Right lobe of liver (tissue), 6 donors: ENCODE measurements at places on chromosomes 1 and 21. TPM values are rescaled to one million over a fixed set of nuclear protein-coding genes. Genes with fewer than 3 reads are reported as not detected.

DNA sequence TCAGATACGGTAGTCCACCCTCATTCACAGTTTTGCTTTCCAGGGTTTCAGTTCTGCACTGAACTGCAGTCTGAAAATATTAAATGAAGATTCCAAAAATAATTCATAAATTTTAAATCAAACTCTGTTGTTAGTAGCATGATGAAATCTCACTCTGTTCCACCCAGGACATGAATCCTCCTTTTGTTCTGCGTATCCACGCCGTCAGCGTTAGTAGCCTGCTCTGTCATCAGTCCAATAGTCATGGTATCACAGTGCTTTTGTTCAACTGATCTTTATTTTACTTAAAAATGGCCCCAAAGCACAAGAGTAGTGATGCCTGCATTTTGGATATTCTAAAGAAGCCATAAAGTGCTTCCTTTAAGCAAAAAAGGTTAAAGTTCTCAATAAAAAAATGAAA is 23.9 kb downstream of the CHD1L start:
- no peaks in the 10 kb centered on the region for H3K27me3 ChIP-seq
- no peaks in the 10 kb centered on the region for H3K36me3 ChIP-seq
- H3K27ac ChIP-seq = no peak overlapping the region
- no peak for DNase-seq

GRCh38 chr1:156863631-156864030 is 3.0 kb downstream of the NTRK1 start:
- H3K4me1 ChIP-seq = no peaks in the 10 kb centered on the region
- no peaks in the 10 kb centered on the region for H3K36me3 ChIP-seq
- H3K27me3 ChIP-seq = peaks cover 13% of the 10 kb centered on the region
- H3K4me3 ChIP-seq = no peak overlapping the region
- no peak for DNase-seq

SIPA1L2 gene
- total RNA-seq = 22.8 TPM

GRCh38 chr1:79745929-79746328 is 739.4 kb upstream of the ADGRL4 start:
- H3K36me3 ChIP-seq = no peaks in the 10 kb centered on the region
- no peak overlapping the region for H3K4me3 ChIP-seq
- no peak overlapping the region for H3K27ac ChIP-seq
- no peaks in the 10 kb centered on the region for H3K27me3 ChIP-seq
- H3K4me1 ChIP-seq = no peaks in the 10 kb centered on the region
- DNase-seq = no peak

DNA sequence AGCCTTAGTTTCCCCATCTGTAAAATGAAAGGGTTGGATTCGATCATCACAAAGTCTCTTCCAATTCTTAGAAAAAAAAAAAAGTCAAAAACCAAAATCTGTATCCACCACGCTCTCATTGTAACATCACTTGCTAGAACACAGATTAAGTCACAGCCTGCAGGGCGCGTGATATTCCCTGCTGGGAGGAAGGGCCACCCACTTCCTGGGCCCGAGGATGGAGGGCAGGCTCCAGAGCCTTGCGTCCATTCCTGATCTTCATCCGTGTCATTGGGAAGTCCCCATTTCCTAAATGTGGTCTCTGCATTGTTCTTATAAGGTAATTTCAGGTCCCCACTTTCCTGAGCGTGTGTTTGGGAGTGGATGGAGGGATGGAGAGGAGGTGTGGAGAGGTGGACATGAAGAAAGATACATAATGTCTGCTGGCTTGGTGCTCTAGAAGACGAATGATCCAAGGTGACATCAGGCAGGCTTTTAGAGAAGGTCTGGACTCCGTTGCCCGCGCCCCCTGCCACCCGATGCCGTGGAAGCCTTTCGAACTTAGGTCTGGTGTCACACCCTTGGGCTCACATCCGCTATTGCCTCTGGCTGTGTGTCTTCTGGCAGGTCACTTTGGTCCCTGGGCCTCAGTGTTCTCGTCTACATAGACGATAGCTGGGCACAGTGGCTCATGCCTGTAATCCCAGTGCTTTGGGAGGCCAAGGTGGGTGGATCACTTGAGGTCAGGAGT is 56.1 kb downstream of the ATP5PO start:
- H3K27ac ChIP-seq = no peak overlapping the region
- H3K27me3 ChIP-seq = no peaks in the 10 kb centered on the region
- no peak overlapping the region for H3K4me3 ChIP-seq
- H3K4me1 ChIP-seq = no peaks in the 10 kb centered on the region
- DNase-seq = no peak

LGALS8 gene
- total RNA-seq = 36.5 TPM

DNA sequence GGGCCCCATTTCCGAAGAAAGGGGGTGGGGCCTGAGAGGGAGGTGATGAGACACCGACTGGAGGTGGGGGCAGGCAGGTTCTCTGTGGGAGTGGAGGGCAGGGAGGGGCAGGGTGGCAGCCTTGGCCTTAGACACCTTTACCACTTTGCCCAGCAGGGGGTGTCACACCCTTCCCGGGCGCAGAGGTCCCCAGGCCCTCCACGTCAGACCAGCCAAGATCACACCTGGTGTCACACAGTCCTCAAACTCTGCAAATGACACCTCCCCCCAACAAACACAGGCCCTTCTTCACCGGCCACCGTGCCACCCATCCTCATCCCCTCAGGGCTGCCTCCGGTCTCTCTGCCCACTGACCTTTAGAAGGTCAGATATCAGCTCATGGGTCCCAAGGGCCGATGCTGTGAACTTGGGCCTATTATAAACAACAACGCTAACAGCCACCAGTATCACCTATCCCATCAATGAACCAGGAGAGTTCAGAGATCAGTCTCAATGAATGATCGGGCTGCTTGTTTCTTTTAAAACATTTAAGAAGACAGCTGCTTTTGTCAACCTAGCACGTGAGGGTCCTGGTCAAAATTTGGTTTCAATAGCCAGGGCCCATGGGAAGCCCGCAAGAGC is 103.9 kb downstream of the CASZ1 start:
- no peaks in the 10 kb centered on the region for H3K27me3 ChIP-seq
- no peaks in the 10 kb centered on the region for H3K36me3 ChIP-seq
- no peak overlapping the region for H3K4me3 ChIP-seq
- DNase-seq = no peak

VSIG8 gene
- not detected for total RNA-seq

DNA sequence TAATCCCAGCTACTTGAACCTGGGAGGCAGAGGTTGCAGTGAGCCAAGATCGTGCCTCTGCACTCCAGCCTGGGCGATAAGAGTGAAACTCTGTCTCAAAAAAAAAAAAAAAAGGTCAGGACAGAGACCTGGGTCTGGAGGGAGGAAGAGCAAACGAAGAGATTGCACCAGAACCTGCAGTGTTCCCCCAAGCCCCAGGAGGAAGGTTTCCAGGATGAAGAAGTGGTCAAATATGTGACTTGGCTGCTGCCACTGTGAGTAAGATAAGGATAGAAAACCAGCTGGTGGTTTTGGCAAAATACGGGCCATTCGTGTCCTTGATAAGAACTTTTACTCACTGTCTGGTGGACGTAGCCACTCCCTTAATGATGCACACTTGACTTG is 42.2 kb downstream of the CLDN14 start:
- H3K36me3 ChIP-seq = no peaks in the 10 kb centered on the region
- no peaks in the 10 kb centered on the region for H3K4me1 ChIP-seq
- H3K27me3 ChIP-seq = no peaks in the 10 kb centered on the region
- no peak overlapping the region for H3K27ac ChIP-seq
- no peak for DNase-seq

LCE1E gene
- not detected for total RNA-seq

DNA sequence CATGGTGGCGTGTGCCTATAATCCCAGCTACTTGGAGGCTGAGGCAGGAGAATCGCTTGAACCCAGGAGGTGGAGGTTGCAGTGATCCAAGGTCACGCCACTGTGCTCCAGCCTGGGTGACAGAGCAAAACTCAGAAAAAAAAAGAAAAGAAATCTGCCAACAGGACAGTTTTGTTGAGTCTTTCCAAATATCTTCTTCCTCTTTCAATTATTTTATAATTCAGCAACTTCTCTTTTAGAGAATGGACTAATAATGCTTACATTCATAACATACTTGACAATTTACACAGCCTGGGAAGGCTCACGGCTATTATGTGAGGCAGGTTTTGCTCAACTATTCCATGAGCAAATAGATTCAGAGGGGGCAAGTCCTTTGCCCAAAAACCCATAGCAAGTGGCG is 18.1 kb downstream of the CNR2 start:
- no peaks in the 10 kb centered on the region for H3K36me3 ChIP-seq
- H3K4me3 ChIP-seq = no peak overlapping the region
- no peak overlapping the region for H3K27ac ChIP-seq
- no peaks in the 10 kb centered on the region for H3K27me3 ChIP-seq
- DNase-seq = no peak
- no peaks in the 10 kb centered on the region for H3K4me1 ChIP-seq

GRCh38 chr1:151494741-151495281 is 16.4 kb upstream of the CGN start:
- H3K4me3 ChIP-seq = no peak overlapping the region
- no peaks in the 10 kb centered on the region for H3K36me3 ChIP-seq
- H3K27me3 ChIP-seq = no peaks in the 10 kb centered on the region

DNA sequence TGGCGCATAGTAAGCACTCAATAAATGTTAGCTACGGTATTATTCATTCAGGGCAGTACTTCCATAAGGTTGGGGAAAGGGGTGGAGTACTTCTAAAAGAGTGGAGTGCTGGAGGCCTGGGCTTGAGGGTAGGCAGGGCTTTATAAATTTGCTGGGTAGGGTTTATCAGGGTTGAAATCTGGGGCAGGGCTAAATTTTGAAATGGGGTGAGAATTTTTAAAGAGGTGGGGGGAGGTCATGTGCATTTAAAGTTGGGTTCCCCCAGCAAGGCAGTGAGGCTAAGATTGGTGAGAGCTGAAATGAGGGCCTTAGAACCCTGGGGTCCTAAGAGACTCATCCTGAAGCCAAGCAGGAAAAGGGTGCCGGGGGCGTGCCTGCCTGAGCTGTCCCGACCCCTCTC is 10.0 kb downstream of the CATSPER4 start:
- no peaks in the 10 kb centered on the region for H3K36me3 ChIP-seq
- H3K27ac ChIP-seq = no peak overlapping the region
- no peak overlapping the region for H3K4me3 ChIP-seq
- H3K27me3 ChIP-seq = no peaks in the 10 kb centered on the region

AGMAT gene
- total RNA-seq = 79.9 TPM

DNA sequence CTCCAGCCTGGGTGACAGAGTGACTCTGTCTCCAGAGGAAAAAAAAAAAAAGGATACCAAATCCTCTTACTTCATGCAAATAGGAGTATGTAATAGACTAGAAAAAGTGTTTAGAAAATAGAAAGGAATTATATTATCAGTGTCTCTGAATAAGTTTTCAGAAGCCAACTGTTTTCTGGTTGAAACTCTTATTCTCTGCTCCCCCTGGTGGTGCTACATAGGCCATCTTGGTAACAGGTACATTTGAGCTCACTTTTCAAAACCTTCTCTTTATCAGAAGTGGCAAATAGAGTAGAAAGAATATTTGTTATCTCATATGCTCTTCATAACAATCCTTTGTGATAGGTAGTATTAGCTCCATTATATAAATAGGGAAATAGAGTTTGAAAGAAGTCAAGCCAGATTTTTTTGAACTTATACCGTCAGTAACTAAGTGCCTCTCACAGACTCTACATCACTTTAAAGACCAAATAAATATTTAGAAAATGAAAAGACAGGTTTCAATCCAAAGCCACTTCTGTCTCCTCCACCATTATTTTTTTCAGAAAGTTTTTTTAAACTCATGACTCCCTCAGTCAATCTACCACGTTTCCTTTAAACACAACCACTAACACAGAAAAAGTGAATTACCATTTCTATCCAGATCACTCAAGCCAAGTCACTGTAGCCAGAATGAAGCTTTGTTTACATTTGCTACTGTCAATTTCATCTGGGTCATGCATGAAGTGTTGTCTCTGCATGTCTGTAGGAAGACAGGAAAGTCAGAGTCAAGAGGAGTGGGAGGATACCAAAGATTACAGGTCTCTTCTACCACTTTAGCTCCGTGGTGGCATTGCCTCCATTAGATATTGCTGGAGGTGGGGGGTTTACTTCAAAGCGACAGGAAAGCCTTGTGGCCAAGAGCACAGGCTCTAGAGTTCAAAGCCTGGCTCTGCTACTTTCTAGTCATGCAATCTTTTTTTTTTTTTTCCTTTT is 45.6 kb downstream of the IL23R start:
- DNase-seq = no peak
- no peaks in the 10 kb centered on the region for H3K36me3 ChIP-seq
- no peaks in the 10 kb centered on the region for H3K4me1 ChIP-seq
- H3K27me3 ChIP-seq = no peaks in the 10 kb centered on the region
- no peak overlapping the region for H3K4me3 ChIP-seq
- H3K27ac ChIP-seq = no peak overlapping the region

- no peak overlapping the region for H3K27ac ChIP-seq
- DNase-seq = no peak
- H3K27me3 ChIP-seq = no peaks in the 10 kb centered on the region
- no peaks in the 10 kb centered on the region for H3K4me1 ChIP-seq
- H3K36me3 ChIP-seq = no peaks in the 10 kb centered on the region
Measured at GRCh38 chr21:29406385-29406784, 107.7 kb downstream of the BACH1 start.

- peak overlapping the region; percentile 78 for H3K27ac ChIP-seq
- no peaks in the 10 kb centered on the region for H3K27me3 ChIP-seq
- H3K4me3 ChIP-seq = no peak overlapping the region
- H3K4me1 ChIP-seq = peaks cover 25% of the 10 kb centered on the region
- H3K36me3 ChIP-seq = no peaks in the 10 kb centered on the region
- DNase-seq = no peak
Measured at GRCh38 chr1:243494741-243495431, 239.0 kb downstream of the SDCCAG8 start.

GBP2 gene
- total RNA-seq = 22.2 TPM

DNA sequence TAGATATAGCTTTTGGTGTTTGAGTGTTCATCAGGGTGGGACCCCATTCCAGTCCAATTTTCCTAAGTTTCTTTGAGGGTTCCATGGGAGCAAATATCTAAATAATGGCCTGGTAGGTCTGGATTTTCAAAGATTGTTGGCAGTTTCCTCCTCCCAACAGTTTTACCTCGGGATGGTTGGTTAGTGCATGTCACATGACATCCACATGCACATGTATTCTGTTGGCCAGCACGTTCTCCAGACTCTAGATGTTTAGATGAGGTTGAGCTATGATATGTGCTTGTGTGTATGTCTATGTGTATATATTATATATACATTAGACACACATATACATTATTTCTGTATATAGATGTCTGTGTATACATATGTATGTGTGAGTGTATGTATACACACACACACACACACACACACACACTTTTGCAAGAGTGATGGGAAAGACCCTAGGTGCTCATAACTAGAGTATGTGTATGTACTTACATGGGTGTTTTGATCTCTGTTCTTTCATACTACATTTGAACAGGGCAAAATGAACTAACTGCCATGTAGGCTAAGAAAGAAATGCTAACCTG is 5.6 kb downstream of the RGS4 start:
- DNase-seq = no peak
- no peak overlapping the region for H3K27ac ChIP-seq
- H3K27me3 ChIP-seq = peaks cover 5% of the 10 kb centered on the region
- no peaks in the 10 kb centered on the region for H3K4me1 ChIP-seq
- no peak overlapping the region for H3K4me3 ChIP-seq
- no peaks in the 10 kb centered on the region for H3K36me3 ChIP-seq

- no peaks in the 10 kb centered on the region for H3K36me3 ChIP-seq
- no peak overlapping the region for H3K27ac ChIP-seq
- no peaks in the 10 kb centered on the region for H3K4me1 ChIP-seq
- no peaks in the 10 kb centered on the region for H3K27me3 ChIP-seq
- no peak for DNase-seq
Measured at GRCh38 chr1:151501474-151501873, 9.7 kb upstream of the CGN start.

FAM110D gene
- total RNA-seq = 0.43 TPM

CNR2 gene
- total RNA-seq = not detected
